Cortex of kidney (tissue), 1 donor: ENCODE measurements at places on chromosomes 13 and 19.

- DNase-seq, result no peak
Observed at GRCh38 chr13:32093006-32093405, 61.4 kb downstream of the FRY start.

GRCh38 chr13:112333756-112334543 is 42.2 kb upstream of the SPACA7 start:
- no peak for DNase-seq

GRCh38 chr13:44516771-44517170 is 59.4 kb downstream of the TSC22D1 start:
- no peak for DNase-seq

- DNase-seq, result no peak
Observed at GRCh38 chr13:62014299-62014698, 598.6 kb upstream of the PCDH20 start.

DNA sequence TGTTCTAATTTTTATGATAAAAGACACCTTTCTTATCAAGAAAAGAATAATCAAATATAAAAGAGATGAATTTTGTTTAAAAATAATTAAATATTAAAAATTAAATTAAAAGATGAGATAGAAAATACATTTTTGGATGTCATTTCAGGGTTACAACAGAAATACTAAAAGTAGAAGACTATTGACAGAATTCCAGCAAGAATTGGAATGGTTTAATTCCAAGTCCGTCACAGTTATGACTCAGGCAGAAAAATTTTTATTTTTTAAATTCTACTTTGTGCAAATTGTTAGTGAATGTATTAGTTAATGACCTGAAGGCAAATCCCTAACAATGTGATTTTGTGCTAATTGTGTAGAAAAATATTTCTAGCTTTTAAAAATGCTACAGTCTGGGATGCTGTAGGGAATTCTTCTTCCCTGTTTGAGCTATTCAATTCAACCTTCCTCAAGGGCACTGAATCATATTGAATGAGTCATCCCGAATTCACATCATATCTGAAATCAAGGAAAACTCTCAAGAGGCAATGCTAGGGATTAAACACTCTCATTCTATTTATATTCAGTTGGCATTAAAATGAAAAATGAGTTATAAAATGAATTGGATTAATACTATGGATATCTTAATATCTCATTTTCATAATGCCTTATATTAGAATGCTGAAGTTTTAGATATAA is 633.5 kb upstream of the ATXN8OS start:
- DNase-seq, result no peak

- no peak for DNase-seq
Observed at GRCh38 chr19:3606690-3607289, at the start of gene TBXA2R. TBXA2R (minus strand) TSS chr19:3606875; CDS start chr19:3600634, 6,241 bp downstream.

GRCh38 chr13:22428188-22428828 is 752.5 kb upstream of the SGCG start:
- no peak for DNase-seq

DNA sequence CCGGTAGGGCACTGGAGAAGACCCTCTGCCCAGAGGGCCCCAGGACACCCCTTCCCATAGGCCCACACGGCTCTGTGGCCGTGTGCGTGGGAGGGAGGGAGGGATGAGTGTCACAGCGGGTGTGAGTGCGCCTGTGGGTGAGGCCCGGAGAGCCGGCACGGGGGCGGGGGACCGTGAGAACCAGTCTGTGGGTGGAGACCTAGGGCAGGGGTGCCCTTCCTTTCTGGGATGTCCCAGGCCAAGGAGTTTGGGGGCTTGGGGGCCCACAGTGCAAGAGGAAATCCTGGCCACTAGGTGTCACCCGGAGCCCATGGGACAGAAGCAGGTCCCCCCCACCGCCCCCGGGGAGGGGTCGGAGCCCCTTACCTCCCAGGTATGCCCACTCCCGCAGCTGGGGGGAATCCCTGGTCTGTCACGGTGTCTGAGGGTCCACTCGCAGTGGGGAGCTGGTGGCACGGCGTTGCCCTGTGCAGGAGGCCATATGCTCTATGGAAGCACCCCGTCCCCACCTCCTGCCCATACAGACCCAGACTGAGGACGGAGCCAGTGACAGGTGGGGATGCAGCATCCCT is 16.0 kb upstream of the SLC7A10 start:
- DNase-seq, result no peak

DNA sequence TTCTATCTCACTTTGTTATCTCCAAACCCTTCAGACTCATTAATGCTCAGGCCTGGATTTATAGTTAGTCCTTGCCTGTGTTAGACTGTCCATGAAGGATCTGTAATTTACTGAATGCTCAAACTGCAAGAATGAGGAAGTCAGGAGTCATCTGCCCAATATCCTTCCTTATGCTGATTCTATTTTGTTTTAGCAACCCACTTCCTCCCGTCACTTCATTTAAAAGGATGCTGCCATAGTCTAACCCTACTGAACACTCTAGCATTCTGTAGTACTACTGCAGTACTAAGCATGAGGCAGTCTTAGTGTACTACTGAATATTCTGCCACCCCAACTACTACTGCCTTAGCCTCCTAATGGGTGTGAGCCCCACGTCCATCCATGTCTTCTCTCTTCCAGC is 1.5 kb downstream of the FCAR start:
- DNase-seq, result no peak

- DNase-seq, result no peak
Observed at GRCh38 chr13:112069061-112069844, 2.3 kb downstream of the SOX1 start.

DNA sequence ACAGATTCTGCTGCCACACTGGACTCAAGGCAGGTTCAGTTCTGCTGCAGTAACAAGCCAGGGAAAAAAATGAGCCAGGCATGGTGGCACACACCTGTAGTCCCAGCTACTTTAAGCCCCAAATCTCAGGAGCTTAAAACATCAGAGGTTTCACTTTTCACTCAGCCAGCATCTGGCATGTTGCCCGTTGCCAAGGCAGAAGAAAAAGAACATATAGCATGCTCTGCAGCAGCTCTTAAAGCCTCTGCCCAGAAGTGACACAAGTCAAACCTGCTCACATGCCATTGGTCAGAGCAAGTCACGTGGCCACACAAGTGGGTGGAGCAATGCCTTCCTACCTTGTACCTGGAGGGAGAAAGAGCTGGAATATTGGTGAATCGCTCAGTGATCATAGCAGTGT is 14.7 kb upstream of the ADGRE5 start:
- no peak for DNase-seq
